Heart left ventricle (tissue), 16 donors: ENCODE measurements at places on chromosomes 3 and 15. TPM values are rescaled to one million over a fixed set of nuclear protein-coding genes. Genes with fewer than 3 reads are reported as not detected.

The CLRN1 gene
- not detected for polyA plus RNA-seq

The ZBTB47 gene
- 110 TPM for polyA plus RNA-seq

The REC114 gene
- polyA plus RNA-seq: not detected

The TM6SF1 gene
- polyA plus RNA-seq: 2.7 TPM

The CCDC14 gene
- polyA plus RNA-seq: 6.4 TPM

The RPUSD2 gene
- polyA plus RNA-seq: 9.0 TPM
